Lung microvascular endothelial cell (primary cell): ENCODE measurements at places on chromosomes 6 and 20.
A peak's percentile ranks its signal among the peaks of the same experiment; 100 is the strongest.

DNA sequence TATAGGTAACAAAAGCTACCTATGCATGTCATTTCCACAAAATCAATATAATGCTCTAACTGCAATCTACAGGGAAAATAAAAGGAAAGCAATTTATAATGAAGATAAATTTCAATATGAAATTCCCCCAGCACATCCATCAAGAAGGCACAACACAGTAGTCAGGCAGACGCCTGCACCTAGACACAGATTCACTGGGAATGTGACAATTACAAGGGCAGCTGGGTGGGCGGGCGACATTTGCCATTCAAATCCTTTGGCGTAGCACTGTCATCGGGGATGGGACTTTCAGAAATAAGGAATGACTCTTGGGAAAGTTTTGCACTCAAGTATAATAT lies 60.4 kb downstream of the SULF2 start:
- no peak for DNase-seq

GRCh38 chr6:166584155-166584554 lies 2.3 kb downstream of the RAMACL start:
- no peak for DNase-seq

DNA sequence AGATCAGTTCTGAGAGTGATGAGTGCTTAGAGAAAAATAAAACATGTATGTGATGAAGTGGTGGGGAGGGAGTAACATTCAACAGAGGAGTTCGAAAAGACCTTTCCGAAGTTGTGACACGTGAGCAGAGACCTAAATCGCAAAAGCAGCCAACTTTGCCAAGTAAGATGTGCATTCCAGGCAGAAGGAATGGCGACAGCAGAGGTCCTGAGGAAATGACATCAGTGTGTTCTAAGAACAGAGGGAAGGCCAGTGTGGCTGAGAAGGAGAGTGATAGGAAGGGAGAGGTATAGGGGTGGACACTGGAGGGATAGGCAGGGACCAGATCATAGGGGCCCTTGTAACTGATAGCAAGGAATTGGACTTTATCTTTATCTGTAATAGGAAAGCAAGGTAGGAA lies 51.3 kb downstream of the ADAT2 start:
- DNase-seq = no peak

GRCh38 chr6:5595184-5595583 lies 333.9 kb downstream of the FARS2 start:
- no peak for DNase-seq

DNA sequence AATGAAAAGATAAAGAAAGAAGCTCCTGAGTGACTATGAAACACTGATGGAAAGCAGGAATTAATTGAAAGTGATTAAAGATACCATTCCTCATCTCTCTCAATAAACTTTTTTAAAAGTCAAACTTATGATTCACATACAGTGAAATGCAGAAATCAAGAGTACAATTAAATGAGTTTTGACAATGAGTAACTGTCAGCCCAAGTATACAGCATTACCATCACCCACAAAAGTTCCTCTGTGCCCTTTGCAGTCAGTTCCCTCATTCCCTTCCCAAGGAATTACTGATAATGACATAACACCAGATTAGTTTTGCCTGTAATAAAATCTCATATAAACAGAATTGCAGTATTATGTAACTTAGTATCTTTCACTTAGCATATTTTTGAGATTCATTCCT lies 44.5 kb downstream of the ATG5 start:
- no peak for DNase-seq

- no peak for DNase-seq
These were observed 1.7 kb downstream of the LINC00237 start for GRCh38 chr20:21104466-21104761.

GRCh38 chr20:57306747-57307146 lies 22.9 kb upstream of the SPO11 start:
- no peak for DNase-seq

GRCh38 chr6:26420688-26421171 lies 18.7 kb downstream of the BTN3A1 start:
- peak; percentile 64 for DNase-seq

GRCh38 chr20:24043294-24043693 lies 54.7 kb upstream of the GGTLC1 start:
- no peak for DNase-seq

- no peak for DNase-seq
These were observed 232.4 kb downstream of the BMP7 start for GRCh38 chr20:57034001-57034400.

GRCh38 chr20:23640671-23641667 lies 3.2 kb upstream of the CST3 start:
- DNase-seq = no peak

- DNase-seq = peak; percentile 47
These were observed 112.8 kb upstream of the JARID2 start for GRCh38 chr6:15132854-15133670.

DNA sequence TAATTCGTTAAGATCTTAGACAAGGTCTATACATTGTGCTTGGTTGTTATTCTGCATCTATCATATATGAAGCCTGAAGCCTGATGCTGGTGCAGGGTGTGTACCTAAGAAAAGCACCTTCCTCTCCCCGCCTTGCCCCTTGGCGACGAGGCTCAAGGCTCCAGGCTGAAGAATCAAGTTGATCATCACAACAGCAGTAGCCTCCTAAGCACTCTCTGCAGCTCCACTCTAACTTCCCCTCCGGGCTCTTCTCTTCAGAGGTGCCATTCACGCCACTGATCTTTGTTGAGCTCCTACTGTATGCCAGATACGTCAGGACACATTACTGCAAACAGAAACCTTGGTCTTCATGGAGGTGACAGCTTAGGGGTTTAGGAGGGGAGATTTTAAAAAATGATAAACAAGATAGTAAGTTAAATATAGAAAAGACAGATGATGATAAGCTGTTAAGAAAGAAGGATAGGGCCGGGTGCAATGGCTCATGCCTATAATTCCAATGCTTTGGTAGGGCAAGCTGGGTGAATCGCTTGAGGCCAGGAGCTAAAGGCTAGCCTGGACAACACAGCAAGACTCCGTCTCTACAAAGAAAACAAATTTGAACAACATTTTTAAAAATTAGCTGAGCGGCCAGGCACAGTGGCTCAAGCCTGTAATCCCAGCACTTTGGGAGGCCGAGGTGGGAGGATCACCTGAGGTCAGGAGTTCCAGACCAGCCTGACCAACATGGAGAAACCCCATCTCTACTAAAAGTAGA lies 38.4 kb upstream of the ZNF217 start:
- DNase-seq = no peak

- no peak for DNase-seq
These were observed 246.8 kb upstream of the SGK1 start for GRCh38 chr6:134564705-134565104.

- DNase-seq = no peak
These were observed 6.4 kb upstream of the CD24 start for GRCh38 chr6:106980926-106981325.

- DNase-seq = no peak
These were observed at the start of gene SLC24A3 for GRCh38 chr20:19212469-19212815. Gene SLC24A3, plus strand, starts transcription at chr20:19212642.

DNA sequence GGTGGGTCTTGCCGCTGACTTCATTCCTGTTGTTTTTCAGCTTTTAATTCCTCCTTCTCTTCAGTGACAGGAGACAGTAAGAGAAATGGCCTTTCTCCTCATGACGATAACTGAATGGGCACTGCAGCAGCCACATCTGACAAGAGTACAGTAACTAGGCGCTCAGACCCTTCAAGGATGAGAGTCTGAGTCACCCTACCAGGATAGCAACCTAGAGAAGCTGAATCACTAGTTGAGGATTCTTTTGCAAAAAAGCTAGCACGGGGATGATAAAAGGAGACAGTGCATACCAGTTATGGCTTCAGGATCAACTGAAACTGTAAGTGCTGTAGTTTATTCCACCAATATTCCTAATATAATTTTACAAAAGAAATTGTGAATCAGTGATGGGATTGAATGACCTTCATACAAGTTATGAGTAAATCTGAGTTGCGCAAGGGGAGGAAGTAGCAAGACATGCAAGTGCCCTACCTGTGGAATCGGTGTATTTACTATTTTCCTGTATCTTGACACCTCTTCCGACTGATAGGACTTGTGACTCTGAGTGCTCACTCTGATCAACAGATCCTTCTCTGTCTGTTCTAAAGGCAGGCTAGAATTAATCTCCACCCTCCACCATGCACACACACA lies 161.8 kb upstream of the GRIK2 start:
- DNase-seq = no peak

DNA sequence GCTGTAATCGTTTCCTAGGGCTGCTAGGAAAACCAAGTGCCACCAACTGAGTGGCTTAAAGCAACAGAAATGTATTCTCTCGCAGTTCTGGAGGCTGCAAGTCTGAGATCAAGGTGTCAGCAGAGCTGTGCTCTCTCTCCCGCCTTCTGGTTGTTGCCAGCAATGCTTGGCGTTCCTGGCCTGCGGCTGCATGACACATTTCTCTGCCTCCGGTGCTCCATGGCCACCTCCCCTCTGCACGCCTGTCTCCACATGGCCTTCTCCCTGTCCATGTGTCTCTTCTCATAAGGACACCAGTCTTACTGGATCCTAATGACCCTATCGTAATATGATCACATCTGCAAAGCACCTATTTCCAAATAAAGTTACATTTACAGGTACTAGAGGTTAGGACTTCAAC lies 91.7 kb upstream of the AKAP12 start:
- DNase-seq = no peak

- no peak for DNase-seq
These were observed 13.7 kb upstream of the SLC22A16 start for GRCh38 chr6:110490110-110490509.

DNA sequence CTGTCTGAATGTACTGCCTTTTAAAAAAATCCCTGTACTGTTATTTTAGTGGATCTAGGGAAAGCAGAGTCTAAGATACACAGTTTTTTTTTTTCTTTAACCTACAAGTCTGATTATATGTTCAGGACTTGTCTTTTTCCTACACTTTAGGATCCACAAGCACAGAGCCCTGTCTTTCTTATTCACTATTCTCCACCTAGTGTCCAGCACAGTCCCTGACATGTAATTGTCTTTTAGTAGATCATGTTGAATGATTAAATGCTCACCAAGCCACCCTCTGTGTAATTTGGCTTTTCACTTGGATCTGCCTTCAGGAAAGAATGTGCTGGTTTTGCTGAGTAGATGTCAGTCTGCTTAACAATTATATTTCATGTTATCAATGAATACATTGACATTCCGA lies 35.8 kb upstream of the YWHAB start:
- no peak for DNase-seq

DNA sequence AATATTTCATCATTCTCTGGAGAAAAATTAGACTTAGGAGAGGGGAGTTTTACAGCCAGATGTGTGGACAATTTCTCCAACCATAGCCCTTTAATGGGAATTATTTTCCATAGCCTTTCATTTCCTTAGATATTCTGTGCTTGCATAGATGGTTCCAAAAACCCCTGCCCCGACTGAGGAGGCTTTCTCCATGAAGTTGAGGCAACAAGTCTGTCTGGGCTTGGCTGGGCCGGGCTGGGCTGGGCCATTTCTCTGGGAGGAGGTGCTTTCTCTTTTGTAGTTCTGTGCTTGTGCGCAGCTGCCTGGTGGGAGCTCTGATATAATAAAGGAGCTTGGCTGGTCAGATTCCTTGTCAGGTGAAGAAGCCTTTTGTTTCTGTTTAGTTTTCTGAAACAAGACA lies 71.4 kb downstream of the SOBP start:
- no peak for DNase-seq

DNA sequence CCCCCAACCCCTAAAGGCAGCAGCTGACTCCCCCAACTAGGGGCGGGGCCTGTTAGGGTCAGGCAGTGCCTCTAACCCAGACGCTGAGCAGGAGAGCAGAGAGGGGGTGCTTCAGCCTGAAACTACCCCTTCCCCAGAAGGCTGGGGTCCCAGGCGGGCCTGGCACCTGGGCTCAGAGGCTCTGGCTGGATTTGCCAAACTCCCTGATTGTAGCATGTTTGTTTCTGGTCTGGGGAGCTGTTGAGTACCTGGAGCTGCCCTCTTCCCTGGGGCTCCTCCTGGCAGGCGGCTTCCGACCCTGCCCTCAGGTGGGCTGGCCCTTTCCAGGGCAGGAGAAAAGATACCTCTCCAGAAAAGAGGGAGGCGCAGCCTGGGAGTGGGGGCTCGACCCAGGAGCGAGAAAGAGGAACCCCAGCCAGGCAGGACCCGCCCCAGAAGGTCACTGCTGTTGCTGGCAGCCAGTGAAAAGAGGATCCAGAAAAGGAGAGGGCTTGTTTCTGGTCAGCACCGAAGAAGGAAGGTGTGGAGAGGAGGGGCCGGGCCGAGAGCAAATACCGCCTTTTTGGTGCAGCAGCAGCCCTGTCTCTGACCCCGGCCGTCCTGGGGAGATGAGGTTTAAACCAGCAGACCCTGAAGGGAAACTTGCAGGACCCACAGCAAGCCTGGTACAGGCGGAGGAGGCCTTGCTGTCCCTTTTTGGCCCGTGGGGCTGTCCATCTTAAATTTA lies 810 bp upstream of the ABHD16B start:
- no peak for DNase-seq

- peak; percentile 44 for DNase-seq
These were observed 72.1 kb downstream of the FOXA2 start for GRCh38 chr20:22511943-22512910.

DNA sequence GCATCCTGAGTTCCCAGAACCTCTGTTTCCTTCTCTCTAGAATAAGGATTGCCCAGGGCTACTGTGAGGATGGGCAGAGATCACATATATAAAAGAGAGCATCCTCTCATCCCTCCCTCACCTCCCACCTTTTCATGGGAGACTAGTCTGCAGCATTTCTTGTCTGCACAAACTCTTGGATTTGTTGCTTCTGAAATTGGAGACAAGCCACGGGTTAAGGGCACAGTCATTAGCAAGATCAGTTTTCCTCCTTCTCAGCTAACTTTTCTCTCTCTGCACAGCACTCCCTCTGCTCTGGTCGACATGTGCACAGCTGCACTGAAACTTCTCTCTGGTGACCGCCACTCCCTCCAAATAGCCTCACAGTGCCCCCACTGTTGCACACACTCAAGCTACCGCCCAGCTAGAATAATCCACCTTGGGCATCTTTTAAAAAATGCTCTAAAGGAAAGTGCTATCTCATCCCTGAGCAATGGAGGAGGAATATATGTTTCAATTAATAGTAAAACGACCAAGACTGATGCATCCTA lies 50.9 kb upstream of the DUSP22 start:
- no peak for DNase-seq

GRCh38 chr6:89952686-89953085 lies 58.4 kb downstream of the GJA10 start:
- DNase-seq = peak; percentile 82

GRCh38 chr6:68880050-68880813 lies 245.2 kb downstream of the ADGRB3 start:
- DNase-seq = no peak

DNA sequence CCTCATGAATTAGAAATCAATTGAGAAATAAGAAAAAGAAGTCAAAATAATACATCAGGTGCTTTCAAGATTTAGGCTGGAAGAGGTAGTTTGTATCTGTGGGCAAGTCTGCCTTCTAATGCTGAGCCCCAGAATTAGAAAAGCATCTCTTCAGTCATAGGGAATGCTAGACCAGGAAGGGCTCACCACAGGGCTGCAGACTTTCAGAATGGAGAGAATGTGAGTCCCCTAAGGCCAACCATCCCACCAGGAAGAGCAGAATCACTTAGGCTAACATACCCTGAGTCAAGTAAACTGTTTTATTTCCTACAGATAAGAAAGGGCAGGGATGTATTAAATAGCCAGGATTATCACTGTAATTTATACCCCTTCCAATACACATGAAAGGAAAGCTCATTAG lies 510.2 kb downstream of the RNF144B start:
- DNase-seq = no peak

GRCh38 chr6:18328540-18328939 lies 58.6 kb upstream of the RNF144B start:
- peak; percentile 34 for DNase-seq
